ENCODE measurements at places on chromosomes 16 and 17.

DNA sequence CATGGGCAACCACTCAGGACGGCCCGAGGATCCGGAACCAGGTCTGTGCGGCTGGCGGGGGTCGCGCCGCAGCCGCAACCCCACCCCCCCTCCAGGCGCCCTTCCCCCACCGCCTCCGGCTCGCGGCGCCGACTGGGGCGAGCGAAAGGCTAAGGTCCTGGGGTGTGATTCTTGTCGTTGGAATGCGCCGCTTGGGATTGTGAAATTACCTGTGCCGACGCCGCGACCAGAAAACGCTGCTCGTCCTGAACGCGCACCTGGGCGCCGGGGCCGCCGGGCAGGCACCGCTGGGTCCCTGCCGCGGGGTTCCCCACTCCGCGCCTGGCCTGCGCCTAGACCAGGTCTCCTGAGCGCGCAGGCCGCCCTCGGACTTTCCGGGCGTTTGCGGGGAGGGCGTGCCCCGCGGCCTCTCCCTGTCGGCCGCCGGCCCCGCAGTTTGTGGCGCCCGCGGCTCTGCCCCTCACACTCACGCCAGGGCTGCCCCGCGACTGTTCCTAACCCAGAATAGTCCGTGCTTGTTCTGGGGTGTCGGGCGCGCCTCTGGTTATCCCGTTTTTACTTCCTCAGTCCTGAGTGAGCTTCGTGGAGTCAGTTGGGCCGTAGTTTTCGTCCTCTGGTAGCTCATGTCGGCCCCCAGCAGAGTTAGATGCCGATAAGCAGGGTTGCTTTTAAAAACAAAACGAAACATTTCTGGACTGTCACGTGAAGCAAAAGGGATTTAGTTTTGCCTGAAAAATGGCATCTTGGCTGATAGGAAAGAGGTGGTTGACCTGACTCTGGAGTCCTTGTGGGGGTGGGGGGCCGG is 147.2 kb downstream of the SPECC1 start:
- DNase-seq, result no peak

DNA sequence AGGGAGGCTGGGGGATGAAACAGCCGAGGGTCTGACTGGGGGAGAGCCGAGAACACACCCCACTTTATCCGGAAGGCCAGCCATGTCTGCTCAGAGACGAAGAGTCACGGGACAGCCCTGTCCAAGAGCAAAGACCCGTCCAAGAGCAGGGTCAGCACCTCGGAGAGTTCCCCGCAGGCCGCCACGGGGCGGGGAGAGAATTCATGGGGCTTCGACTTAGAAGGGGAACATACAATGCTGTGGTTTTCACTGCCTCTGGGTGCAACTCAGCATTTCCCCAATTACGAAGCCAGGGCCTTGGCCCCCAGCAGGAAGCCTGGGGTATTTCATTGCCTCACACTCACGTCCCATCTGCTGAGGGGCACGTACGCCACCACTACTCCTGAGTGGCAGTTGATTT is 59.3 kb downstream of the JPH3 start:
- DNase-seq, result no peak

GRCh38 chr17:31073411-31073810 is 21.4 kb upstream of the NF1 start:
- no peak for DNase-seq

DNA sequence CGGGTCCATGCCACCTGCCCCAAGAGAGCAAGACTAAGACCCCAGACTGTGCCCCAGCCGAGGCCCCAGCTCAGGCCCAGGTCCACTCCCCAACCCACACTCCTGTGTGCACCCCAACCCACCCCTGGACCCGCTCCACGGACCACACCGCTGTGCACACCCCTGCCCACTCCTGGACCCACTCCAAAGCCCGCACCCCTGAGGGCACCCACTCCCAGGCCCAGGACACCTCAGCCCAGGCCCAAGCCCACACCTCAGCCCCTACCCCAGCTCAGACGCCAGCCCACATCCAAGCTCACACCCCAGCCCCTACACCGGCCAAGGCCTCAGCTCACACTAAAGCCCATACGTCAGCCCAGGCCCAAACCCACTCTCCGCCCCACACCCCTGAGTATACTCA is 1.1 kb downstream of the SPEM3 start:
- no peak for DNase-seq

GRCh38 chr16:65574326-65574966 is 452.6 kb upstream of the CDH11 start:
- no peak for DNase-seq

GRCh38 chr16:14232106-14232864 is 161.2 kb downstream of the MRTFB start:
- DNase-seq, result no peak

GRCh38 chr16:63877401-63877800 is 1244.5 kb downstream of the CDH11 start:
- no peak for DNase-seq

GRCh38 chr17:7886227-7887037 is 2.2 kb upstream of the CHD3 start:
- no peak for DNase-seq

GRCh38 chr17:28421787-28422305 is 15.8 kb upstream of the SLC46A1 start:
- DNase-seq, result no peak

- DNase-seq, result no peak
Observed at GRCh38 chr16:83437036-83437435, 370.7 kb upstream of the HSBP1 start.

- DNase-seq, result no peak
Observed at GRCh38 chr16:84497418-84498222, 6.8 kb downstream of the MEAK7 start.

- DNase-seq, result no peak
Observed at GRCh38 chr17:78128551-78129350, at the start of gene TMC6. TMC6 (minus strand) TSS chr17:78128755; CDS start chr17:78126832, 1,923 bp downstream.

GRCh38 chr17:57902117-57902799 is 52.4 kb upstream of the MRPS23 start:
- DNase-seq, result no peak

GRCh38 chr17:75837899-75838298 is 6.3 kb downstream of the UNC13D start:
- DNase-seq, result no peak

GRCh38 chr16:15639061-15639568 is 3.8 kb downstream of the MARF1 start:
- no peak for DNase-seq

- DNase-seq, result no peak
Observed at GRCh38 chr17:45749831-45750335, 34.2 kb upstream of the CRHR1 start.

DNA sequence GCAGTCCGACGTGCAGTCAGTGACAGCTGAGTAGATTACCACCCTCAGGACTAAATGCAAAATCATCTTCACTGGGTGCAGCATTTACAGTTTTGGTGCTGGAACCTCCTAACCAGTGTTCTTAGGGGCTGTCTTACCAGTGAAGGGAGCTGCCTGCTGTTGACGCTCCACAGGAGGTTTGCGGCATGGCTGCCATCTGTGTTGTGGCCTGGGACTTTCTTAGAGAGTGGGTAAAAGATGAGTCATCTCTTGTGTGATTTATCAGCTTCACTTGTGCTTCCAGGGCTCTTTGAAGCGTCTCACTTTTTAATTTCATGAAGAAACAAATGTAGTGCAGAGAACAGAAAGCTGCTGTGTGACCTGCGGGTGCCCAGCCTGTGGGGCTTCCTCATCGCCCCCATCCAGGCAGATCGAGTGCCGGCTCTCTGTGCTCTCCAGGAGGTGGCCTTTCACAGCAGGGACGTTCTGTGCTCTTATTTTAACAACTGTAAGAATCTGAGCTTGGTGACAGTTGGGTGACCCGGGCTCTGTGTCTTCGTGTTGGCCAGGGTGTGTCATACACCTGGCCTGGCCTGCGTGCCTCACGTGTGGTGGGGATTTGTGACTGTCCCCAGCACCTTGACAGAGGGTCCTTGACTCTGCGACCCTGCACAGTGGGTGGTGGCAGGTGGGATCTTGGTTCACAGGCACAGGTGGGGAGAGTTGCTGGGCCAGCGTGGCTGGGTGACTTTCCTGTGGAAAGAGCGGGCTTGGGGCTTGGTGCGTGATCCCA is 24.3 kb upstream of the ZNF750 start:
- no peak for DNase-seq

GRCh38 chr17:47725446-47726111 is 7.5 kb upstream of the TBX21 start:
- DNase-seq, result no peak

GRCh38 chr17:17523001-17523730 is 27.0 kb upstream of the RASD1 start:
- DNase-seq, result no peak

DNA sequence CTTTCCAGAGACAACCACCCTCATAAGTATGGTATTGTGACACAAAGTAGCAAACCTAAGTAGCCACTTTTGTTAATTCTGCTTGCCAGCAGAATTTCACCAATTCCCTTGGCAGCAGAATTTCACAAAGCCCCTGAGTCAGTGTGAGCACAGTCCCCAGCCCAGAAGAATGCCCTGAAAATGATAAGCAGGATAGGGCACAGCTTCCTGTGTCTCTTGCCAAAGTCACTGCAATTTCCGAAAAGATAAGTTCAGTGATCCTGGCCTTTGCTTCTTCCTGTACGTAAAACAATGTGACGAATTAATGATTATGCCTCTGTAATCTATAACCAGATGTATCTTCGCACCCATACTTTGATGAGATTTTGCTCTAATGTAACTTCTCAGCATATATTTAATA is 16.0 kb upstream of the WIPF2 start:
- DNase-seq, result no peak

- no peak for DNase-seq
Observed at GRCh38 chr16:1047801-1048200, 24.7 kb upstream of the SSTR5 start.

DNA sequence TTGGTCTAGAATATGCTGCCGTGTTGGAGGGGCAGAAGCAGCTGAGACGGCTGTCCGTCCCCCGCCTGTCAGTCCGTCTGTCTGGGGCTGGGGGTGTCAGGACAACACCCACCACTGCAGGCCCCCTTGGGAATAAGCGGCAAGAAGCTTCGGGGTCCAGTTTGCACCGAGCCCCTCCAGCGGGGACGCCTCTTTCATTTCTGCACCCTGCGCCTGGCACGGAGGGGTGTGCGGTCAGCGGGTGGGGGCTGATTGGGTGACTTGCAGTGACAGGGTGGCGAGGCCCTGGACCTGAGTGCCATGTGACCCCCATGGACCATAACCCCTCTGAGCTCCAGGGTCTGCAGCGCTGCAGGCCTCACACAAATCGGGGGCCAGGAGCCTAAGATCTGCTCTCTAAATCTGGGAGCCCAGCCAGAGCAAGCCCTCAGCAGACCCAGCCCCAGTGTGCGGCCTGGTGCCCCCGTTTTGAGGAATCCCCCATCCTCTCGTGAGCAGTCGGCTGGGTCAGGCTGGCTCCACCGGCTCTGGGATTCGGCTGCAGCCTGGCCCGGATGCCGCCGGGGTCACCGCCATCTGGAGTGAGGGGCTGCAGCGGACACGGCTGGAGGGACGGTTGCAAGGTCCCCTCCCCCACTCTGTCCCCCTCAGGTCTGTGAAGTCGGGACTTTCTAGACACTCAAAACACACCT is 8.3 kb downstream of the CBFA2T3 start:
- no peak for DNase-seq

GRCh38 chr17:32348483-32348800 is 1.5 kb upstream of the ZNF207 start:
- DNase-seq, result no peak

DNA sequence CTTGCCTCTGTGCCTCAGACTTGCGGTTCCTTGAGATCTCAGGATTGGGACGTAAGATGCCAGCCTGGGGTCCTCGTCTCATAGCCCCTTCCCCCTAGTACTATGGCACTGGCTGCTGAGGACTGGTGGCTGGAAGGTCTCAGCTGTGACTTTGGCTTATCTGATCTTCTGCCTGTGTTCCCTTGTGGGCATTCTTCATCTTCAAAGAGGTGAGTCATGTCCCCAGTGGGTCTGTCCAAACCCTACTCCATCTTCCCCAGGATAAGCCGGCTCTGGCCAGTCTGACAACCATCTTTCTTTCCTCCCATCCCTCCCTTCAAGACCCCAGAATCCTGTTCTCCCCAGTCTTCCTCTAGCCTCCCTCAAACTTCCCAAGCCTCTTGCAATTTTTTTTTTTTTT is 3.6 kb downstream of the CD19 start:
- no peak for DNase-seq

- no peak for DNase-seq
Observed at GRCh38 chr17:49545007-49545660, 30.5 kb upstream of the NXPH3 start.

DNA sequence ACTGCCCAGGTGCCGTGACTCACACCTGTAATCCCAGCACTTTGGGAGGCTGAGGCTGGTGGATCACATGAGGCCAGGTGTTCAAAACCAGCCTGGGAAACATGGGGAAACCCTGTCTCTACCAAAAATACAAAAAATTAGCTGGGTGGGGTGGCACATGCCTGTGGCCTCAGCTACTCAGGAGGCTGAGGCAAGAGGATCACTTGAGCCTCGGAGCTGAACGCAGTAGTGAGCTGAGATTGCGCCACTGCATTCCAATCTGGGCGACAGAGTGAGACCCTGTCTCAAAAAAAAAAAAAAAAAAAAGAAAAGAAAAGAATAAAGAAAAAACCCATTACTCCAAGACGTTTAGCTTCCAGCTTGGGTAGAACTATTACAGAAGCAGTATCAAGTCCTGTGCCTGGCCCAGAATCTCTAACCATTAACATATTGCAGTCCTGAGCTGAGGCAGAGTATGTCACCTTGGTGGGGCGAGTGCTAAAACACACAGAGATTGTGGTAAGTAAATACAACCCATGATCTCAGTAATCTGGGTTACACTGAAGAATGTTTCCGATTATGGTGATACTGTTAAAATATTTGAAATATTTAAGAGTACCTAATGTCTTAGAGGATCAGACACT is 23.2 kb upstream of the CFAP20 start:
- no peak for DNase-seq

- no peak for DNase-seq
Observed at GRCh38 chr17:63405741-63406261, 40.3 kb downstream of the CYB561 start.

GRCh38 chr17:47684025-47684424 is 9.9 kb upstream of the TBKBP1 start:
- no peak for DNase-seq

DNA sequence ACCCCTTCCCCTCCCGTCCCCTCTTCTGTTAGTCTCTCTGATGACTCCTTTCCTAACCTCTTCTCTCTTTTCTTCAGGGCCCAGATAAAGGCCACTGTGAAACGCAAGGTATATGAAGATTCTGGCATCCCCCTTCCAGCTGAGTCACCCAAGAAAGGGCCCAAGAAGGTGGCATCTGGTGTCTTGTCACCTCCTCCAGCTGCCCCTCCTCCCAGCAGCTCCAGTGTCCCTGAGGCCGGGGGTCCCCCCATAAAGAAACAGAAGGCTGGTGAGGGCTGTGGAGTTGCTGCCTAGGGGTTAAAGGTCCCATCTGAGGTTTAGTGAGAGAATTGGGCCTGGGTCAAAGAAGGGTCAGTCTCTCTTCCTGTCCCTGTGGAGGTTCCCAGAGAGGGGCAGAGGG is 4.0 kb downstream of the RNASEK start:
- DNase-seq, result no peak
